NCI-H345 (cell line): ENCODE measurements at places on chromosomes 1 and 21.
A peak's percentile ranks its signal among the peaks of the same experiment; 100 is the strongest.

DNA sequence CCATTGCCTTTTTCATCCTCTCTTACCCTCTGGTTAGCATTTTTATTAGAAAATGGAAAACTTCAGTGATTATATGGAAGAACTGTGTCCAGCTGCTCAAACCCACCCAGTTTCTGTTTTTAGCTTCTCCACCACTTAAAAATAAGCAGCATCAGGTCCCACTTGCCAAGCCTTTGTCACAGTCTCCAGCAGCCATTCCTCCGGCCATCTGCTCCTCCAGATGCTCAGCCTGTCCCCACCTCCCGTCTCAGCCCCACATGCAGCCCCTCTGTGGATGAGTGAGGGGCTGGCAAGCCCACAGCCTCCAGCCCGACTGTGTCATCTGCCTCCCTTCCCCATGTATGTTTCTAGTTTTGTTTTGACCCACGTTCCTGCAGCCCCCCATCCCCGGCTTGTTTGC, 289.7 kb downstream of the HHAT start:
- no peak for DNase-seq

DNA sequence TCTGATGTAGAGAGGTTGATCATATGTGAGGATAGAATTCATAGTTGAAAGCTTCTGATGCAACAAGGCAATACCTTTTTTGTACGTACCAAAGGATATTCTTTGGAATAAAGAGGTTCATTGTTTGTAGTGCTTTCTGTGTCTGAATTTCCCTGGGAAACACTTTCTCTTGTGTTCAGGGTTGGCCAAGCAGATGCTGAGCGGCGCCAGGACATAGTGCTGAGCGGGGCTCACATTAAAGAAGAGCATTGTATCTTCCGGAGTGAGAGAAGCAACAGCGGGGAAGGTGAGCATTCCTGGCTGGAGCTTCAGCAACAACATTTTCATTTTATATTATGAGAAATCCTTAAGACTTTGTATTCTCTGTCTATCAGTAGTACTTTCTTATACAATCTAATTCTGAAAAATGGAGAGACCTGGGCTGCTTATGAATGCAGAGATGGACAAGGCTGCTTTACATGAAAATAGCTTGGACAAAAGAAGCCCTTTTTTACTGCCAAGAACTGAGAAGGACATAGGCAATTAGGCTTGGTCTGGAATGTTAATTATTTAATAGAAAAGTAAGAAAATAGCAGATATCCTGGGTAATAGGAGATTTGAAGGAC, 85.2 kb downstream of the KIF1B start:
- DNase-seq = no peak

- DNase-seq = no peak
Observed at GRCh38 chr1:67791261-67791660, 42.0 kb downstream of the GNG12 start.

DNA sequence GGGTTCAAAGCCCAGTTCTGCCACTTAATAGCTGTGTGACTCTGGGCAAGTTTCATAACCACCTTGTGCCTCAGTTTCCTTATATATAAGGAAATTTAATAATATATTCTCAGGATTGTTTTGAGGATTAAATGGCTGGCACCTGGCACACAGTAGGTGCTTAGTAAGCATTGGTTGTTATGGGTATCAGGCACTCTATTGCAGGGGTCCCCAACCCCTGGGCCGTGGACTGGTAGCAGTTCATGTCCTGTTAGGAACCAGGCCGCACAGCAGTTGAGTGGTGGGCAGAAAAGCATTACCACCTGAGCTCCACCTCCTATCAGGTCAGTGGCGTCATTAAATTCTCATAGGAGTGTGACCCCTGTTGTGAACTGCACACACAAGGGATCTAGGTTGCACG, 18.5 kb downstream of the PARS2 start:
- DNase-seq = no peak

DNA sequence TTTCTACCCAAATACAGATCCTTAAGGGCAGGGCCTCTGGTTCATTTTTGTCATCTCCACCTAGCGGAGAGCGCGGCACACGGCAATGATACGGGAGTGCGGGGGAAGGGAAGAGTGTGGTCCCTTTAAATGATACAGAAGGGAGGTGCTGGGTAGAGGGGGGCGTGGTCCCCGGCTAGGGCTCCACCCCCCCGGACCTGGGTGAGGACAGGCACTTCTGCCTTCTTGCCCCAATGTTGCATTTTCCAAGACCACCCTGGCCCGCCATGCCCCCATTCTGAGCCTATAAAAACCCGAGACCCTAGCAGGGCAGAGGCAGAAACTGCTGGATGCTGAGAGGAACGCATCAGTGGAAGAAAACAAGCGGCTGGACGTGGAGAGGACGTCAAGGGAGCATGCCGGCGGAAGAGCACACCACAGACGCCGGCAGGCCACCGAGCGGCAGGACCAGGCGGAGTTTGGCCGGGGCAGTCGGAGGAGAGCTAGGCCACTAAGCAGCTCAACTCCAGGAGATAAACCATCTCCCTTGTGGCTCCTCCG, 30.0 kb downstream of the LRRC3 start:
- DNase-seq = peak; percentile 94

DNA sequence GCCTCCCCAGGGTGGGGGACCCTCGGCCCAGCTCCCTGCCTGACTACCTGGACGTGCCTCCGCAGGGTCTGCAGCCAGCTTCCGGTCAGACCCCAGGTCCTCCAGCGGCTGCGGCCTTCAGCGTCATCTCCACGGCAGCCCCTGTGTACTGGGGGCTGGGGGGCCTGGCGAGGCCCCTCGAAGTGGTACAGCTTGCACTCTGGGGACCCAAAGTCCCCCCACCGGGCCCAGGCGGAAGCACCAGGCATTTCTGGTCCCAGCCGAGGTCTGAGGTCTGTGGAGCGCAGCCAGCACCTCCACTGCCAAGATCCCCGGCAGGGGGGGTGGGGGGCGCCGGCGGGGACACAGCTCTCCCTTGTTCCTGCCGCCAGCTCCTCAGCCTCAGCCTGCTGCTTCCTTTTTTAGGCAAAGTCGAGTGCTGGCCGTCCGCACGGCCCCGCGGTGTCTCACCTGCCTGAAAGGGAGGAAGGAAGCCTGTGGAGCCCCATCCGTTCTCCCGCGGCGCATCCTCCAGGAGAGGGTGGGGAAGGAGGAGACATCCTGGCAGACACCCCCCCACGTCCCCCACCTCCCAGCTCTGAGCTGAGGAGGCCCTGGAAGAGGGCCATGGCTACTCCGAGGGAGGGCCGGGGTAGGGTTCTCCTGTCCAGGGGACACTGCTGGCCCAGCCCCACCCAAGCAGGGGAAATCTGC, 1.2 kb upstream of the VWA1 start:
- no peak for DNase-seq

GRCh38 chr1:23792151-23792945, 1.4 kb downstream of the LYPLA2 start:
- no peak for DNase-seq

- no peak for DNase-seq
Observed at GRCh38 chr1:201192261-201192788, 1.7 kb downstream of the IGFN1 start.

- DNase-seq = no peak
Observed at GRCh38 chr1:30682396-30683275, 40.7 kb downstream of the MATN1 start.

GRCh38 chr1:232797856-232798510, 7.2 kb upstream of the MAP10 start:
- DNase-seq = no peak

DNA sequence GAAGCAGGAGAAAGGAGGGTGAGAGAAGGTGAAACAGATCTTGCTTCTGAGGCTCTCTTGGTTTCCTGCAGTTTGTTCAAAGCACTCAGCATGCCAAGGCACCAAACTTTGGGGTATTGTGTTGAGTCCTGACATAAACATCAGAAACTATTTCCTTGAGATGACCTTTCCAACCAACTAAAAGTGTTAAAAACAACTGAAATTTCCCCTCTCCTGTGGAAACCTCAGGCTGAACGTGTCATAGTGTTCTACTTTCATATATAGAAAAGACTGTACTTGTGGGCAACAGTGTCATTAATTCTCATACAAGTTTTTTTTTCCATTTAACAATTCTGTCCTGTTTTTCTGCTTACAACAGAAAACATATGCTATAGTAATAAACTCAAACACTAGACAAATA, 6.3 kb upstream of the LYST start:
- DNase-seq = no peak

GRCh38 chr1:29415861-29416260, 179.5 kb downstream of the PTPRU start:
- no peak for DNase-seq

- DNase-seq = peak; percentile 74
Observed at GRCh38 chr1:2480986-2481364, 4.9 kb downstream of the PLCH2 start.

DNA sequence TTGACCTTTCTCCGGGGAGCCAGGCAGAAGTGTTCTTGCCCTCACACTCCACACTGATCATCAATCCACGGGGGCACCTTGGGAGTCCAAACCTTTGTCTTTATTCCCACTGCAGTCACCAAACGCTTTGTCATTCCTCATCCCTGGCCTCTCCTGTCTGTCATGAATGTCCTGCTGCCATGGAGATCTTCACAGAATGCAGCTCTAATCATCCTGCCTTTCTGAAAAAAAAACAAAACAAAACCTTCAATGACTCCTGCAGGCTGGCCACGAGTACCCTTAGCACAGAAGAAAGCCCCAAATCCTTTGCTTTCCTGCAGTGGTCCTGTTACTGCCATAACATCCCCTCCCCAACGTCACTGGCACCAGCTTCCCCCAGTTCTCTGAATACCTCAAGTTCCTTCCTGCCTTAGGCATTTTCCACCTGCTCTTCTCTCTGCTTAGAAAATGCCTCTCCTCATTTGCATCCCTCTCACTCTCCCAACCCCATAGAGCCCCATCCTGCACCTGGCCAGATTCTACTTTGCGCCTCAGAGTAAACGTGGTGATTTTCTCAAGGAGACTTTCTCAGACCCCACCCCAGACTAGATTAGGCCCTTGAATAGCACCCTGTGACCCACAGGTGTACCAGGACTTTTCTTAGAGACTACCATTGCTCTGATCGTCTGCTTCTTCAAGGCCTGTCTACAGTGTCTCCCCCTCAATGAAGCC, 131.2 kb downstream of the AK5 start:
- no peak for DNase-seq

DNA sequence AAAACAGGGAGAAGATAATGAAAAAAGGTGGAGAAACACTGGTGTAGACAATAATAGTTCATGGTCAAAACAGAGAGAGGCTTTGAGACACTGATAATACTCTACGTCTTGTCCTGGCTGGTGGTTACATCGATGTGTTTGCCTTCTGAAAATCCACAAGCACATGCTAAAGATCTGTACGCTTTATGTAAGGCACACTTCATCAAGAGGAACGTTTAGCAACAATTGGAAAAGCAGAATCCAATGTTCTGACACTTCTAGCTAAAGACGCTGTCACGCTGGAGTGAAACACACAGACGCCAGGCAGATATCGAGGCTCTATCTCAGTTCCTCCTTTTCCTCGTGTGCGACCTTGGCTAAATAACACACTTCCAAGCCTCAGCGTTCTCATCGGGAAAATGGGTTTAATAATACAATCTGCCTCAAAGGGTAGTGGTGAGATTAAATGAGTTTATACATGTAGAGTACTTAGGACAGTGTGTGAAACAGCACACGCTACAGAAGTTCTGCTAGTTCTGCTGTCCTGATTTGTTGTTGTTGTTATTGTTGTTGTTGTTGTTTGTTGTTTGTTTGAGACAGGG, 386.1 kb downstream of the SETD4 start:
- DNase-seq = no peak

DNA sequence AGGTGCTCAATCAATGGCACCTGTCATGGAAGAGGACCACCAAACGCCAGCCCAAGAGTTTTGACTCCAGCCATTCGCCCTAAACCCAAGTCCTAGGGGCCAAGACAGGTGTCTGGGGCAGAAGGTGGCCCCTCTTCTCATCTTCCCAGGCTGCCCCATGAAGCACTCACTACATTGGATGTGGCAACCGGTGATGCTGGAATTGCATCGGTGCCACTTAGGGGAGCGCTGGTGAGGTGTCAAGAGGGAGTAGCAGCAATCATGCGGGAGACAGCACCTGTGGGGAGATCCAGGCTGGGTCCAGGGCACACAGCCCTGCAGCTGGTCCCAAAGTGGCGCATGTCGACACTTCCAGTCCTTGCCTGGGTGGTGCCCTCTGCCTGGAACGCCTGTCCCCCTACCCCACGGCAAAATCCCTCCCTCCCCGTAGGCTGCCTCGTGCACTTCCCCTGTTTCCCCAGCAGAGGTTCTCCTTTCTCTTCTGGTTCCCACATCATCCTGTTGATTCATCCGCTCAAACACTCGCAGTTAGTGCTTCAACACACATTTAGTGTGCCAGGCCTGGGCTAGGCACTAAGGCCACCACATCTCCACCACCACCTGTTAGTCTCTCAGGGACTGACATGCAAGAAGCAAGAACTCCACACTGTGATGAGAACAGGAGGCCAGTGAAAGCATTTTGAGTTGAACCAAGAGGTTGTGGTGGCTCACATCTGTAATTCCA, 18.5 kb downstream of the PLA2G2D start:
- peak; percentile 41 for DNase-seq

GRCh38 chr1:221166559-221167318, 287.5 kb downstream of the HLX start:
- no peak for DNase-seq

DNA sequence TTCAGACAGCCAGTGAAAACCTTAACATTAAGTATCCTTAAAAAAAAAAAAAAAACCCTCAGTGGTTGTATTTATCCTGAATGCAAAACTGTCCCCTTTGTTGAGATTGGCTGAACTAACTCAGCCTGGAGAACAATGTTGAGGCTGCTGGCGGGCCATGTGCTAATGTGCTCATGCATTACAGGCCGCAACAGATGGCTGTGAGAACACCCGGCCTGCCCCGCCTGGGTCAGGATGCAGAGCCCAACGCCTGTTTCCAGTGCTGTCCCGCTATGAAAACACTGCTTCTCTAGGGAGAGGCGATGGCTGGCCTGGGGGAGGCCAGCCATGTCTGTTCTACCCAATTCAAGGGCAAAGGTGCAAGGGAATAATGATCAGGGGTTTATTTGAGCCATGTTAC, 13.8 kb downstream of the OLIG2 start:
- DNase-seq = no peak

- DNase-seq = no peak
Observed at GRCh38 chr1:218537122-218537913, 192.2 kb downstream of the TGFB2 start.

DNA sequence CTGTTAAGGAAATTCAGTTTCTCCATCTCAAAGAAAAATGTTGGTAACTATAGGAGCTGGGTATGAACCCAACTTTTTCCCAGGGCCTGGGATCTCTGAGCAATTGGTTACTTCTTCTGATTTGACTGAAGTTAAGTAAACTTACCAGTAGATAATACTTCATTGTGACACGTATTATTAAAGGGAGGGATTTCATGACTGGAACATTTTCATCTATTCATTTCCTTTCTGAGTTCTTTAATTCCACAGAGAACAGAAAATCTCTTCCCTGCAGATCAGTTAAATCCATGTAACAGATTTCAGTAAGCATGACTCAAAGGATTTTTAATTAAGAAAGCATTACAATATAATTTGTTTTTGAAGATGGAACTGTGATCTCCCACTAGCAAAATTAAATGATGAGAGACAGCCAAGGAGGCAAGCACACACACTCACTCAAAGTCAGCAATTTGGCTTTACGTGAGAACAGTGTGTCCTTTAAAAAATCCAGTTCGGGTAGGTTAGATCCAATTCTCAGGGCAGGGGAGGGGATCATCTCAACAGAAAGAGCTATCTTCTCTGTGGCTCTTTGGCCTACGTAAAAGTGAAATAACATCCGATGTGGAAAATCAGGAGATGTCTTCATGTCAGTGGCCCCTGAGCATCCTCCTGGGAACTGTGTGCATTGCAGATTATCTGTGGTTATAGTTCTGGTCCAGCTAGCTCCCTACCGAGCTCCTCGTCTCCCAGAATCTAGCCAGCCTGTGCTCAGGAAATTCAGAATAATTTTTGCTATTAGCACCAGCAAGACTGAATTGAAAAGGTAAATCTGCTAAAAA, 10.8 kb upstream of the MYOC start:
- DNase-seq = no peak

- DNase-seq = no peak
Observed at GRCh38 chr1:201946224-201946908, at the start of gene LMOD1. Gene LMOD1, minus strand, starts transcription at chr1:201946548. Its CDS starts 208 bp downstream, at chr1:201946340.
